ENCODE measurements at places on chromosomes 3 and 15. TPM values are rescaled to one million over a fixed set of nuclear protein-coding genes. Genes with fewer than 3 reads are reported as not detected.

Gene CPA3
- total RNA-seq: not detected

GRCh38 chr15:90685591-90686434 is 31.3 kb upstream of the BLM start:
- DNase-seq: no peak

GRCh38 chr15:67259379-67259778 is 4.8 kb downstream of the IQCH start:
- DNase-seq: no peak

Gene FGD5
- total RNA-seq: 0.40 TPM

GRCh38 chr3:141507392-141508066 is 20.7 kb downstream of the RASA2 start:
- DNase-seq: no peak

Gene EHHADH
- total RNA-seq: 5.6 TPM
